HS-27A (cell line): ENCODE measurements at places on chromosomes 13 and 19.
A peak's percentile ranks its signal among the peaks of the same experiment; 100 is the strongest.

DNA sequence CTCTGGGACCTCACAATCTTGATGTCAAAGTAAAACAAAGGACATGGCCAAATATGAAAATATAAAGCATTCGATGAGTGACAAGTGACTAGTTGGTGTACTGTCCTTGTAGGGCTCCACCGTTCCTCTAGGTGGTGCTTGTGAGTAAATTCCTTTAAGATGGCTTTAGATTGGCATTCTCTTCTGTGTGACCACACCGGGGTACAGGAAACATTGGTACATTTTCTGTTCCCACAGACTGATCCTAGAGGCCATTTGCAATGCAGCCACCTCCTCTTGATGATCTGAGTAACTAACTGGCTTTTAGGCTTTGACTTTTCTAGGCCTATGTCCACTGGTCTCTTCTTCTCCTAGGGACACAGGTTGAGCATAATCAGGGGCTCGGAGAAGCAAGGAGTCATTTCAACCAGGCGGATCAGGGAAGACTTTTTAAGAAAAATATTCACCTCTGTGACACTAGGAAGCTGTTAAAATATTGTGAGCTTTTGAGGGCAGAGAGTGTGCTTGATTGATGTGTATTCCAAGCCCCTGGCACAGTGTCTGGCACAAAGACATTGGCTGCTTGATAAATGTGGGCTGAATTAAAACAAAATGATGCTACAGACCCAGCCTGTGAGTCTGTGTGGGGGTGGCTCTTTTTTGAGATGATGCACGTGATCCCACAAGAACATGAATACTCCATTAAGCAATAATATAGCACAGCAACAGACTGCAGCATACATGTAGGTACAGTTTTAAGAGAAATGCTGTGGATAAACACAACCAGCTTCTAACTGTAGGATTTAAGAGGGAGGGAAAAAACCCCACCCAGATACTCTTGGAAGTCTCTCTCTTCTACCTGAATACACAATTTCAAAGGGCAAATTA is 21.0 kb downstream of the EPSTI1 start:
- DNase-seq: no peak

DNA sequence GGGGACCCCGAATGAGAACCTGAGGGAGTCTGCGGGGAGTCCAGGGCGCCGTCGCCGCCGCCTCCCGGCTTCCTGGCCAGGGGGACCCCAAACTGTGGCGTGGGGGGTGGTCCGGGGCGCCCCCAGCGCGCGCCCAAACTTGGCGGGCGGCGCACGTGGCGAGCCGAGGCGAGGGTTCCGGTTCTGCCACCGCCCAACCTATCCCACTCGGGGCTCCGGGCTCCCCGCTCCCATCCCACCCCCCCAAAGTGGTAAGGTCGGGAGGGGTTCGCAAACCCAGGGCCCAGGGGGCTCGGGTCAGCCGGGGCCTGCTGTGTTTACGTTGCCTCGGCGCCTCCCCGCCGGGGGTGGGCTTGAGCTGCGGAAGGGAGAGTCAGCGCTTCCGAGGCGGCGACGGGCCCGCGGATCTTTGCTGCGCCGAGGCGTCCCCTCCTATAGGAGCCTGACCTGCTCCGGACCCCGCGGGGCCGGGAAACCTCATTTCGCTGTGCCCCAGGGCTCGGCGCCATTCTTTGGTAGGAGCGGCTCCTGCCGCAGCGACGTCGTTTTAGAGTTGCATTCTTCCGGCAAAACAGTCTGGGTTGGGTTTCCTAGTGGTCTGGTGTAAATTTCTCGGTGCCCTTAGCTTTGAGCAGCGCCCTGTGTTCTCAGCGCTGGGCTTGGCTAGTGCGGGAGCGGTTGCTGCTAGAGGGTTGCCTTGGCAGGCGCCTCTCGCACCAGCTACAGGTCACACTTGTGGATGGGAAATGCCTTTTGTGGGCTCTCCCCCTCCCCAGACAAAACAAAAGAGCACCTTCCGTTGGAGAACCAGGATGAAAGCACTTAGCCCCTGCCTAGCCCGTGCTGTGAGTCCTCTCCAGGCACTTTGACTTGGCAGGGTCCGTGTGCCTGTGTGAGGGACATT is 1.2 kb downstream of the DAZAP1 start:
- no peak for DNase-seq

GRCh38 chr13:35630551-35631275 is 154.2 kb upstream of the MAB21L1 start:
- peak; percentile 17 for DNase-seq

DNA sequence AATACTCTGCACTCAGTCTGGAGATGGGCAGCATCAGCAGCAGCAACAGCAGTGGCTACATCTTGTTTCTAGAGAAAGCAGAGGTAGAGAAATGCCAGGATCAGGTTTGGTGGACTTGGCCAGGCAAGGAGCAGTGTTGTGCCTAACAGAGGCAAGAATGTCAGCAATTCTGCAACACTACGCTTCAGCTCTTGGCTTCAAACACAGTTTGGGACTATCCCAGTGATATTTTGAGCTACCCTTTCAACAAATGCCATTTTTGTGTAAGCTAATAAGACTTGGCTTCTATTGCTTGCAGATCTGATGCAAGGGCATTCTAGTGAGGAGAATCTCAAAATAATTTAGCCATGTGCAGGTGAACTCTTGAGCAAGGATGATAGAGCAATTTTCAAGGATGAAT is 271.3 kb downstream of the PCDH20 start:
- no peak for DNase-seq

DNA sequence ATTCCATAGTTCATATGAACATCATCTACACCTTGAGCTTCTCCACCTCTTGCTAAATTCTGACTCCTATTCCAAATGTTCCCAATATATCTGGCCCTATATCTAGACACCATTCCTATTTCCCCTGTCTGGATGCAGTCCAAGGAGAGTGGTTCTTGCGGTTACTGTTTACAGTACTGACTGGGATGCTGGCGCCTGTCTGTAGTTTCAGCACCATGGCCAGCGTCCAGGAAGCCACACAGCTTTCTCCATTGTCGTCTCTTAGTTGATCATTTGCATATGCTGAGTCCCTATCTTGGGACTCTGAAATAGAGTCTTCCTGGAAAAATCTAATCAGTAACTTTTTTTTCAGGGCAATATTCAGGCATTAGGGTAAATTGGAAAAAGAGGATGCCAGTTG is 14.9 kb downstream of the LAIR2 start:
- peak; percentile 17 for DNase-seq

GRCh38 chr13:29448174-29448573 is 147.3 kb downstream of the SLC7A1 start:
- no peak for DNase-seq

- DNase-seq: no peak
Observed at GRCh38 chr13:78770601-78771000, 111.6 kb upstream of the OBI1 start.

GRCh38 chr13:113724780-113725315 is 34.2 kb upstream of the TMEM255B start:
- no peak for DNase-seq

GRCh38 chr13:27309967-27310598 is 39.5 kb downstream of the RASL11A start:
- peak; percentile 22 for DNase-seq

GRCh38 chr13:99501848-99502301 is 603 bp downstream of the TM9SF2 start:
- no peak for DNase-seq

DNA sequence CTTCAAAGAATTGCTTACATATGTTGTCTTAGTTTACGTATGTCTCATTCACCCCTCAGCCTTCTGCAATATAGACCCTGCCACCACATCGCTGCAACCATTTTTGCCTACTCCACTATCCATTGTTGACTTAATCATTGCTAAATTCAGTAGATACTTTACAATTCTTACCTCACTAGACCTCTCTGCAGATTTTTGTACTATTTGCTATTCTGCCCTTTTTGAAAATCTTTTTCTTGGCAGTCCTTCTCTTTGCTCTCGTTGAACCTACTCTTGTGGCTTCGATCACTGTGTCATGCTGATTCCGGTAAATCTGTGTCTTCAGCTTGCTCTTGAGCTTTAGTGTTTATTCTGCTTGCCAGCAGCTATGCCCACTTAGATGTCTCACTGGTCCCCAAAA is 81.2 kb downstream of the CDK8 start:
- DNase-seq: no peak

DNA sequence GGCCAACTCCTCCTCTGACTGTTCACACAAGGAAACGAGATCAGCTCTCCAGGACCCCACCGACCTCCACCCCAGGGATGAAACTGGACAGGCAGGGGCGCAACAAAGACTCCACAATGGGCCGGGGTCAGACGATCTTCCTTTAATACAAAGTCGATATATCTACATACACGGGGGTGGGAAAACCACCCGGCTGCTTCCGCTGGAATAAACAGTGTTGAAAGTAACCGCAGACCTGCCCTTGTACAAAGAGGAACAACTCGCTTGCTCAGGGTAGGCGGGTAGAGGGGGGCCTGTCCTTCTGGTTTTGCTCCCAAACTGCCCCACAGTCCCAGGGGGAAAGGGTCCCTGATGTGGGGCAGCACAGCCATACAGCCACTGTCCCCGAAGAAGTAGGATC is 135.2 kb downstream of the PTPRS start:
- DNase-seq: no peak

DNA sequence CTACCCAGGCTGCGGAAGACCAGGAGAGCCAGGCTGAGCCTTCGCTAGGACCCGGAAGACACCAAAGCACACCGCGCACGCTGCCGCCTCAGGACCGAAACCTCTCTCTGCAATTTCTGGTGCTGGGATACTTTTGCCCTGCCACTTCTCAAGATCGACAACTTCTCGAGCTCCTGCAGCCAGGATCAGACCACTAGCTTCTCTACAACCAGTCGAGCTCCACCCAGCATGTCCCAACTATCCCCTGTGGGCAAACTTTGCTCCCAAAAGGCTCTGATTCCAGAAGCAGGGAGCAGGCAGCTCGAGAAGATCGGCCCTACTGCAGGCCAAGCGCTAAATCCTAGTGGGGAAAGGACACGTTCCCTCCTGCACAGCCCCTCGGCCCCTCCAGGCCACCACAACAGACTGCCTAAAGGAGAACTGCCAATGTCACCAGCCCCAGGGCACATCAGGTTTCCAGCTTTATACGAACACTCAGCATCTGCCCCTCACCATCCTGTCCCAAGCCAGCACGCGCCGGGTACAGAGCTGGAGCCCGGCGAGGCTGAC is 979 bp downstream of the AKAP8 start:
- DNase-seq: peak; percentile 17

DNA sequence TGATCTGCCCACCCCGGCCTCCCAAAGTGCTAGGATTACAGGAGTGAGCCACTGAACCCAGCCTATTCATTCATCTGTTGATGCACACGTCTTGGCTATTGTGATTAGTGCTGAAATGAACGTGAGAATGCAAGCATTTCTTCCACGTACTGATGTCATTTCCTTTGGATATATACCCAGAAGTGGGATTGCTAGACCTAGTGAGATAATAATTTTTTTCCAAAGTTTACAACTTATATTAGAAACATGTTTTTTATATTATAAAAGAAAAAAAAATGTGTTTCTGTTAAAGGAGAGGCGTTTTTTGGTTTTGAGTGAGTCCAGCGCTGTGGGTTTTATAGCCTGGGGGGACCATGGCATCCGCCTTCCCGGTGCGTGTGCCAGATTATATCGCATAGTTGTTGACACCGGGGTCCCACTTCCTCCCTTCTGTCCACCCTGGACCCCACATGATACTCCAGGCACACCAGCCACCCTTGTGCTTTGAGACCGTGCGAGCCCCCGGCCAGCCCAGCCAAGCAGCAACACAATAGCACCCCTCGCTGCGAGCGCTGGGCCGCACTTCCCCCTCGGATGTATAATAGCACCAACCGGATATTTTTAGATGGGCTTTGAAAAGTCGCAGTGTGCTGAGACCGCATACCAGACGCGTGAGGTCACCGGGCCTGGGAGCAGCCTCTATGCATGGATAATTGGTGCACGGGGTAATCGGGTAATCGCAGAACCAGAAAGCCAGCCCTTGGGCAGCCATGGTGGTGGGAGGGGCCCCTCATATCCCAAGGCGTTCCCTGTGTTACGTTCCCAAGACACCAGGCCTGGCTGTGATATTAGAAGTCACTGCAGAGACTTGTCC is 59.6 kb downstream of the MYO9B start:
- peak; percentile 84 for DNase-seq

DNA sequence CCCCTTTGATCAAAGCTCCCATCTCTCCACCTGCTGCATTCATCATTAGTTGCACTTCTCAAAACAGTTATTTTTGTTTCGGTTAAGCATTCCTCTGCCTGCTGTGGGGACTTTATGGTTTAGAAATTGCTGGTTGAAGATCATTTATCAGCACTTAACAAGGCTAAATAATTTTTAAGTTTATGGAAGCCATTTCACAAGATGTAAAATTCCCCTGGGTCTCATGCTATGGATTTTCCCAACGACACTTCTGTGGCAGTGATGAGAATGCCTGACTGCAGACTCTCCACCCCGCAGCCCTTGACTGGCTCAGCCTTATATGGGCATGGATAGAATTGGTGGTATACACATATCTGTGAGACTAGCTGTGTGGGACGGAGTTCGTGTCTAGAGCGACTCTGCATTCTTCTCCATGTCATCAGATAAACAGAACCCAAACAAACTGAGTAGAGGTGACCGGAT is 52.8 kb downstream of the COL4A2 start:
- no peak for DNase-seq

DNA sequence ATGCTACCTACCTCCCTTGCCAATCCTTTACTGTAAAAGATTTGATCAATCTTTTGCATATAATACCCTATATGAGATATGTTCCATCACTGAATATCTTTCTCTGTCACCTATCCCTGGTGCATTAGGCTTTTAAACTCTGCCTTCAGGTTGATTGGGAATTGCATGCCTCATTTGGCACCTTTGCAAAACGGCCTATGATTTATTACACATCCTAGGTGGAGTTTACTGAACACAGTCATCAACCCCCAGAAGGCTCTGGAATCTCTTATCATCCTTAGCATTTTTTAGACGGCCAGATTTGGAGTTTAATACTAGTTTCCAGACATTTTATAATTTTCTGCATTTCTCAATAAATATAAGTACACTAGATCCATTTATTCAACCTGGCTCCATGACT is 448.4 kb upstream of the SLC10A2 start:
- DNase-seq: no peak

GRCh38 chr13:109779074-109779473 is 7.3 kb downstream of the IRS2 start:
- no peak for DNase-seq

DNA sequence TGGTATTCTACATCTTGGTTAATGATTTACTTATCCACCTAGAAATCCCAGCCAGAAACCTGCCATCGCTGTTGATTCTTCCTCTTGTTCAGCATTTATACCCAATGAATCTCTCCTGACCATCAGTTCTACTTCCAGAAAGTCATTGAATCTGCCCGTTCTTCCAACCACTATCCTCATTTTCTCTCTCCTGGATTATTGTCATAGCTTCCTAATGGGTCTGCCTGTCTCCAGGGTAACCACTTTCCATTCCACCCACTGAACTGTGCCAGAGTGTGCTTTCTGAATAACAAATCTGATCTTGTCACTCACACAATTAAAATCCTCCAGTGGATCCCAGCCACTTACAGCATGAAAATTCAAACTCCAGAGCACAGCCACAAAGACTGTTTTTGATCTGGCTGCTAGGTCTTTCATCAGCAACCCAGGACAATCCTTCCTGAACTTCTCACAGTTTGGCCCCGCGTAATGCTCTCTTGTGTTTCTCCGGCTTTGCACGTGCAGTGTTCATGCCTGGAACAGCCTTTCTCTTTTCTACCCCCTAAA is 330.6 kb downstream of the SPRY2 start:
- no peak for DNase-seq

GRCh38 chr19:15240515-15240914 is 8.3 kb upstream of the EPHX3 start:
- no peak for DNase-seq

GRCh38 chr13:32955881-32956594 is 60.2 kb upstream of the KL start:
- DNase-seq: no peak
